ENCODE measurements at places on chromosomes 5 and 9. TPM values are rescaled to one million over a fixed set of nuclear protein-coding genes. Genes with fewer than 3 reads are reported as not detected.

LRRC70 gene
- 0.77 TPM for total RNA-seq

TLX3 gene
- total RNA-seq = not detected

F2RL1 gene
- 6.5 TPM for total RNA-seq

SLCO4C1 gene
- 4.0 TPM for total RNA-seq

FBLL1 gene
- total RNA-seq = 4.5 TPM

PLPP7 gene
- total RNA-seq = 3.6 TPM

ADAMTS12 gene
- total RNA-seq = 7.8 TPM

CD74 gene
- total RNA-seq = 41.3 TPM

ALDOB gene
- total RNA-seq = not detected

DCAF12 gene
- total RNA-seq = 48.7 TPM

PCDHA10 gene
- 18.3 TPM for total RNA-seq

CCIN gene
- not detected for total RNA-seq

RXRA gene
- total RNA-seq = 64.8 TPM

All from progenitor cell of endocrine pancreas (in vitro differentiated cells).